Upper lobe of left lung (tissue), 6 donors: ENCODE measurements at places on chromosomes 3 and 15. TPM values are rescaled to one million over a fixed set of nuclear protein-coding genes. Genes with fewer than 3 reads are reported as not detected.

Gene EFHB
- total RNA-seq = 15.7 TPM

Gene DUOX1
- 360 TPM for total RNA-seq

Gene TICRR
- total RNA-seq = 1.0 TPM

Gene ERICH6
- total RNA-seq = not detected

Gene AADACL2
- not detected for total RNA-seq

Gene RSL24D1
- total RNA-seq = 58.6 TPM

Gene KLHL40
- not detected for total RNA-seq

Gene GOLGA6A
- not detected for total RNA-seq

Gene OR5H1
- not detected for total RNA-seq

Gene C3orf49
- not detected for total RNA-seq

Gene DOCK3
- 3.1 TPM for total RNA-seq

Gene CMC1
- 17.0 TPM for total RNA-seq

Gene RETNLB
- total RNA-seq = not detected

Gene PP2D1
- not detected for total RNA-seq

Gene TIMP4
- 8.4 TPM for total RNA-seq

Gene RYK
- 14.9 TPM for total RNA-seq

Gene GOLGA6L4
- 4.3 TPM for total RNA-seq

Gene PRICKLE2
- 35.6 TPM for total RNA-seq

Gene TFRC
- total RNA-seq = 268 TPM

Gene RNF111
- total RNA-seq = 41.6 TPM

Gene HCLS1
- 141 TPM for total RNA-seq

Gene MESP2
- not detected for total RNA-seq

Gene STARD9
- 14.6 TPM for total RNA-seq

Gene AHSG
- not detected for total RNA-seq

Gene OXTR
- not detected for total RNA-seq

Gene ACVR2B
- total RNA-seq = 4.1 TPM

Gene SAMD7
- total RNA-seq = not detected

Gene PLCB2
- total RNA-seq = 83.8 TPM

Gene FILIP1L
- total RNA-seq = 32.9 TPM

Gene SCN5A
- not detected for total RNA-seq

Gene TGM5
- total RNA-seq = 0.30 TPM

Gene GALNT15
- 11.5 TPM for total RNA-seq

Gene ALDH1A3
- 41.5 TPM for total RNA-seq

Gene RLBP1
- total RNA-seq = not detected

Gene FAM81A
- 10.8 TPM for total RNA-seq

Gene PRR23A
- not detected for total RNA-seq

Gene WDR72
- 2.8 TPM for total RNA-seq

Gene TEX55
- not detected for total RNA-seq

Gene NANOGP8
- 1.4 TPM for total RNA-seq

Gene FGF7
- total RNA-seq = 8.7 TPM

Gene BOC
- total RNA-seq = 4.2 TPM

Gene TIGIT
- total RNA-seq = 1.2 TPM

Gene RAD18
- 4.2 TPM for total RNA-seq

Gene GPR160
- total RNA-seq = 33.3 TPM

Gene ATRIP
- total RNA-seq = 5.4 TPM

Gene ZNF35
- 10.5 TPM for total RNA-seq

Gene CHRNB4
- total RNA-seq = not detected

Gene NOX5
- 0.77 TPM for total RNA-seq
